ENCODE measurements at places on chromosomes 7 and 10.
A peak's percentile ranks its signal among the peaks of the same experiment; 100 is the strongest.

DNA sequence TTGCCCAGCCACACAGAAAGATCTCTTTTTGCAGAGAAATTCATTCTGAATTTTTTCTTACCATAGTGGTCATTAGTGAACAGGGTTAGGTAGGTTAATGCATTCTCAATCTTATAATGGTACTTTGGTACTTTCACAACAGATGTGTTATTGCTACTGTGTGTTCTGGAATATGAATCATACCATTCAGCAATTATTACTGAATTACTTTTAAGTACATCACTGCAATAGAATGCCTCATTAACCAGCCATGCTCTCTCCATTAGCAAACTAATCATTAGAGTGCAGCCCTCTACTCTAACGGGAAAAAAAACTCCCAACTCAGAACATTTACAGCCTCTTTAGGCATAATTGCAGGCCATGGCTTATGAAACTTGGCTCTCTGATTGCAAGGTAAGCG, 102.1 kb downstream of the DOCK4 start:
- no peak for DNase-seq

- DNase-seq: no peak
Observed at GRCh38 chr7:20647036-20647435, 31.6 kb downstream of the ABCB5 start.

GRCh38 chr10:107011992-107012391, 152.5 kb downstream of the SORCS1 start:
- no peak for DNase-seq

- DNase-seq: no peak
Observed at GRCh38 chr10:119412244-119413092, 130.1 kb downstream of the RGS10 start.

DNA sequence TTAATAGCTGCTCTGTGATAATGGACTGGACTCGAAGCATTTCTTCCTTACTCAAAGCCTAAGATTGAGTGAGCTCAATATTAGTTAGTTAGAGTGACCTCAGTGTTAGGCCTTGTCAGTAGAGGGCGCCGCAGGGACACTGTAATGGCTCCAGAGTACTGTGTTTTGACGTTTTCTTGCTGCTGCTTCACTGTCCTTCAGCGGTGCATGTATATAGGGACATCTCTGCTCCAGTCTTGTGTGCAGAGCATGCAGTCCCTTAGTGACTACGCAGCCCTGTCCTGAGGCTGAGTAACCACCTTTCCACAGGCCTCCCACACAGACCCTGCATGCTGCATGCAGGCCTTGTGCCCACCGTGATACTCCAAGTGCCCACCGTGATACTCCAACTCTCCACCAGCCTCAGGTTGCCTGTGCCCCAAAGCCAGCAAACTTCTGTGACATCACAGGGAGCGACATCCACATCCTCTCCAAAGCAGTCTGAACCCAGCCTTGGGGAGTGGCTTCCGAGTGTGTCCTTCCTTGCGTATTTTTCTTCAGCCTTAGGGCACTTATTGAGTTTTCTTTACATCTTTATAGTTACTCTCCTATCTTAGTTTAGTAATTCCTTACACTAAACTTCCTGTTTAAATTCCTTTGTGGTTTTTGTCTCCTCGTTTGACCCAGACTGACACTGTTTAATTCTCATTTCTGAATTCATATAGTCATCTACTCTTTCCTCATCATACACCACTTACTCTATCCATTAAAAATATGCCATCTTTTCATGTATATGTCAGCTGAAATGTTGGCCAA, 118.2 kb downstream of the JAZF1 start:
- DNase-seq: peak; percentile 54

DNA sequence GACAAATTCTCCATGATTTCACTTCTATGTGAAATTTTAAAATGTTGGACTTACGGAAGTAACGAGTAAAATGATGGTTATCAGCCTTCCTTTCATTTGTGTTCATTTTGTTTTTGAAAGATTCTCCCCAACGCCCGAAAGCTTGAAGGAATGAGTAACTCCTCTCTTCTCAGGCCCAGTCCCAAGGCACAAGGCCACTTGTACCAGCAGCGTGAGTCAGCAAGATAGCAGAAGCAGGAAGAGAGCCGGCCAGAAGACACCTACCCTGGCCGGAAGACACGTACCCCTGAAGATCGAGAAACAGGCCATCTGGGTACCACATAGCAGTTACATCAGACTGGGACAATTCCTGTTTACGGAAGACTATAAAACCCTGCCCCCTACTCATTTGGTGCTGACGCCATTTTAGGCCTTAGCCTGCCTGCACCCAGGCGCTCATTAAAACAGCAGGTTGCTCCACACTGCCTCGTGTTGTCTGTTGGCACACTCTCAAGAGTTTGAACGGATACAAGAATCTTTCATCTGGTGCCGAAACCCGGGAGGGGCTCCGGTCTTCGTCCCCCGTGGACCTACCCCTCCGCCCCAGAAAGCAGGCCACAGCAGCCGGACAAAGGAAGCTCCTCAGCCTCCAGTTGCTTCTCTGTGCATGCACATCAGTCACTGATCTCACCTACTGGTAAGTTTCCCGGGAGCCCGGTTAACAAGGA, 60.4 kb downstream of the LRRC17 start:
- no peak for DNase-seq

All from activated CD4-positive, CD25-positive, alpha-beta regulatory T cell treated with anti-CD3 and anti-CD28 coated beads, Interleukin-2, amount 50 U/mL, for 72 hours (primary cell).